Panc1 (cell line): ENCODE measurements at places on chromosomes 1 and 21. TPM values are rescaled to one million over a fixed set of nuclear protein-coding genes. Genes with fewer than 3 reads are reported as not detected.

The ARTN gene
- 0.49 TPM for total RNA-seq

The LRRC3 gene
- total RNA-seq = 3.3 TPM

- H3K4me3 ChIP-seq = no peak overlapping the region
- peak overlapping the region; percentile 90; the same call in 1 of the 2 replicates for H3K27ac ChIP-seq
- H3K4me1 ChIP-seq = peaks cover 19% of the 10 kb centered on the region
These were observed 2.0 kb downstream of the MTX1 start for GRCh38 chr1:155210314-155211104.

GRCh38 chr1:191256917-191257316, 779.3 kb upstream of the BRINP3 start:
- no peak overlapping the region for H3K27ac ChIP-seq
- DNase-seq = no peak
- no peaks in the 10 kb centered on the region for H3K36me3 ChIP-seq
- no peak overlapping the region for H3K4me3 ChIP-seq

- no peak overlapping the region for H3K4me3 ChIP-seq
- no peak overlapping the region for H3K27ac ChIP-seq
- DNase-seq = no peak
- no peaks in the 10 kb centered on the region for H3K27me3 ChIP-seq
- H3K36me3 ChIP-seq = no peaks in the 10 kb centered on the region
- peaks cover 5% of the 10 kb centered on the region for H3K4me1 ChIP-seq
These were observed 250.0 kb downstream of the FAF1 start for GRCh38 chr1:50710099-50710498.

DNA sequence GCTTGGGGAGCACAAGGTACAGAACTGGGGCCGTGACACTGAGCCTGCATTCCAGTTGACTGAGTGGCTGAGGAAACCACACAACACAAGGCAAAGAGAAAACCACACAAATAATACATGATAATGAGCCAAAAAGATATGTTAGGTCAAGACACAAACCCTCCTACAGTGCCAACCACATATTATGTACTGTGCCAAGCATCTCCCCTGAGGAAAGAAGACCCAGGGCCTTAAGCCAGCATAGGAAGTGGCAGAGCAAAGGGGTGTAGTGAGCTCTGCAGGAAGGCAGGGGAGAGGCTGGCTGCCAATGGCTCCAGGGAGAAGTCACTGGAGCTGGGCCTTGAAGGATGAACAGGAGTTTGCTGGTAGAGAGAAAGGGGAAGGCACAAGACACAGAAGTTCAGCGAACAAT, 28.2 kb downstream of the CTNNBIP1 start:
- no peak overlapping the region for H3K4me3 ChIP-seq
- no peaks in the 10 kb centered on the region for H3K27me3 ChIP-seq
- H3K27ac ChIP-seq = no peak overlapping the region

DNA sequence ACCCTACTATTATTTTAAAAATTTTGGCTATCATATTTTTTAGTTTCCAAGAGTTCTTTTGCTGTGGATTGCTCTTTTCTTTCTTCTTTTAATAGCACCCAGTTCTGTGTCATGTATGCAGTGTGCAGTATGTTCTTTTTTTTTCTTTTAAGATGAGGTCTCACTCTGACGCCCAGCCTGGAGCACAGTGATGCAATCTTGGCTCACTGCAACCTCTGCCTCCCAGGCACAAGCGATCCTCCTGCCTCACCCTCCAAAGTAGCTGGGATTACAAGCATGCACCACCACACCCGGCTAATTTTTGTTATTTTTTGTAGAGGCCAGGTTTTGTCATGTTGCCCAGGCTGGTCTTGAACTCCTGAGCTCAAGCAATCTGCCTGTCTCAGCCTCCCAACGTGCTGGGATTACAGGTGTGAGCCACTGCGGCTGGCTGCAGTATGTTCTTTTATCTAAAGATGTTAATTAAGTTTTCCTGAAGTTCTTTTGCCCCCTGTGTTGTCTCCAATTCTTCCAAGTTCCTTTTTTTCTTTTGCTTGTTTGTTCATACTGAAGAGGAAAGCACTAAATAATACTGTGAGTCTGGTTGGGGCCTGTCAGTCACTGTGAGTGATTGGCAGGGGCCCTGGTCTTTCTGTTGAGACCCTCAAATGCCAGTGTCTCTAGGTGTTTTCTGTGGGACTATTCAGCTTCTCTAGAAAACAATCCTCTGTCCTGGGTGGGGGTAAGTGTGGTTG, 17.5 kb upstream of the TTC22 start:
- DNase-seq = no peak
- no peak overlapping the region for H3K27ac ChIP-seq
- no peaks in the 10 kb centered on the region for H3K36me3 ChIP-seq

DNA sequence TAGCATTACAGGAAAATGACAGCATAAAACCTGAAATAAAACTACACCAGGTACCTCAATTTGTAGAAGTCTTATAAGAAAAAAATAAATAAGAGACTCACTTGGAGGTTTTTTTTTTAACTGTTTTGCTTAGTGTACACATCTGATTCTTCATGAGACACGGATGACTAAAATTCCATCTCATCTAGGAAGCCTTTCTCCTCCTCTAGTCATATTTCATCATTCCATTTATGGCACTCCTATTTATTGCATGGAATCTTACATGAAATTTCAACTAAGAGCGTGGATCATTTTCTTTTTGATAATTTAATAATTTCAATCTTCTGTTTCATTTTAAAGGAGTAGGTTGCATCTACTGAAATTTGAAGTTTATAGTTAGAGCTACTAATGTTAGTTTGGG, 1.6 kb upstream of the PTGS2 start:
- peaks cover 5% of the 10 kb centered on the region; the same call in 1 of the 2 replicates for H3K4me1 ChIP-seq
- H3K27me3 ChIP-seq = peaks cover 19% of the 10 kb centered on the region
- no peak overlapping the region for H3K4me3 ChIP-seq
- H3K36me3 ChIP-seq = no peaks in the 10 kb centered on the region
- no peak overlapping the region for H3K27ac ChIP-seq

GRCh38 chr1:101483982-101484688, 247.3 kb downstream of the S1PR1 start:
- H3K36me3 ChIP-seq = no peaks in the 10 kb centered on the region
- H3K4me1 ChIP-seq = no peaks in the 10 kb centered on the region
- H3K27ac ChIP-seq = no peak overlapping the region
- DNase-seq = no peak
- H3K27me3 ChIP-seq = no peaks in the 10 kb centered on the region
- H3K4me3 ChIP-seq = no peak overlapping the region
